ENCODE measurements at places on chromosomes 6 and 20.

- DNase-seq, result no peak
Measured at GRCh38 chr20:62133864-62134263, 9.3 kb downstream of the PSMA7 start.

- peak; percentile 90 for DNase-seq
Measured at GRCh38 chr20:14142171-14142570, 146.9 kb downstream of the MACROD2 start.

- DNase-seq, result no peak
Measured at GRCh38 chr6:41604006-41604405, 34.3 kb upstream of the MDFI start.

DNA sequence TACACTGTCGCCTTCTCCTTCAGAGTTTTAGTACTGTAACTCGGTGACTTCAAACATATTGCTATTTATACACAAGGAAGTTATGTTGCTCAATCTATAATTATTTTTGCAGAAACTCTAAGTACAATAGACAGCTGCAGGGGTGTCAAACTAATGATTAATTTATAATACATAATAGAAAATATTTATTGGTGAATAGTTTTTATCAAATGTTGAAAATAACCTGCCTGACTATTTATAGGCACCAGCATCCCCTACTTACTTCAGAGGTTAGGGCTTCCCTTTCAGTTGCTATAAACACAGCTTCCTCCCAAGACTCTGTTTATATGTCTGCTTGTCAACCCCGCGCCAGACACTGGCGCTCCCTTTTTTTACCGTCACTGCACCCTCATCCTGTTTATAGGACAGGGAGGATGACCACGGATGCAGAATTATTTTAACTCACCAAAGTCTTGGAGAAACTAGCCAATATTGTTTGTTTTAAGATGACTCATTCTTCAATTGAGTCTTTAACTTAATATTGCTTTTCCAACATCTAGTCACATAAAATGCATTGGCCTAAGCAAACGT, 225.0 kb downstream of the ALDH8A1 start:
- DNase-seq, result peak; percentile 7

DNA sequence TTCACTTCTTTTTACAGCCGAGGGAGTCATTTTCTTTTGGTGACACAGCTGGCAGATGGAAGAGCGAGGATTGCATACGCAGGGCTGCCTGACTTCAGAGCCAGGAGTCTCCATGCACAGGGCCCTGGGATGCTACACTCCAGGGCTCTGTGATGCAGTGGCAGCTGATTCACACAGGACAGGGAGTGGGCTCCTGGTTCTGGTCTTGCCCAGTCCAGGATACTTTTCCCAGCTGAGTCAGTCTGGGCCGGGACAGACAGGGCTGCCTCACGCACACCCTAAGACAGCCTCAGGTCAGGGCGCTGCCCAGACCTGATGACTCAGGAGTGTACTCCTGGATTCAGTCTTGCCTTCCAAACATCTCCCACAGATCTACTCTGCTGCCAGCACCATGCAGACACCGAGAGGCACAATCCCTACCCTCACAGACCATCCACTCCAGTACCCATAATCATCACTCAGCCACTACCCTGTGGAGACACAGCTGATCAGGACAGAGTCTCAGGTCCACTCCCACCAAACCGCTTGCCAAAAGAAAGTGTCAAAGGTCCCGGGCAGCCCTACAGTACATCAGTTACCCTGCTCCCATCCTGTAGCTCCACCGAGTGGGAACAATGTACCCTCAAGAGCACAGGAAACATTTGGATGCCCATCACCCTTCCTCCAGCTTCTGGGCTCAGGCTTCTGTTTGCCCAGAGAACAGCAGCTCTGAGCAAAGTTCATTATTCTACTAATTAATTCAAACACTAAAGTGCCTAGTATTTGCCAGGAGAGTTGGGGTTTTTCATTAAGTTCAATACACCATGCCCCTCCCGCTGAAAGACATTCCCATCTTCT, 11.5 kb downstream of the SDC4 start:
- DNase-seq, result no peak

All from NCI-H69 (cell line).